Lung (tissue), 17 donors: ENCODE measurements at places on chromosomes 7 and 10. TPM values are rescaled to one million over a fixed set of nuclear protein-coding genes. Genes with fewer than 3 reads are reported as not detected.

DNA sequence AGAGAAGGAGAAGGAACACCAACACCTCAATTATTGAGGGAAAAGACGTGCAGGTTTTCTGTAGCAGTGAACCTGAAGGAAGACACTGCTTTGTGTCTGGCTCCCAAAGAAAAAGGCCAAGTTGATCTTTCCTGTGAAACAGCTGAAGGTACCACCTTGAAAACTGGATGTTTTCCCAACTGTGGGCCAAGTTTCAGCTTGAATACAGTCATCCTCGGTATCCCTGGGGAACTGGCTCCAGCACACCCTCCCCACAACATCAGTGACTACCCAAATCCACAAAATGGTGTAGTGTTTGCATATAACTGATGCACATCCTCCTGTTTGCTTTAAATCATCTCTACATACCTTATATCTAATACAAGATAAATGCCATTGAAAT, 297.0 kb upstream of the PITRM1 start:
- H3K4me1 ChIP-seq, result peaks cover 4% of the 10 kb centered on the region
- H3K27me3 ChIP-seq, result no peaks in the 10 kb centered on the region
- H3K4me3 ChIP-seq, result no peak overlapping the region
- DNase-seq, result no peak
- H3K36me3 ChIP-seq, result no peaks in the 10 kb centered on the region

DNA sequence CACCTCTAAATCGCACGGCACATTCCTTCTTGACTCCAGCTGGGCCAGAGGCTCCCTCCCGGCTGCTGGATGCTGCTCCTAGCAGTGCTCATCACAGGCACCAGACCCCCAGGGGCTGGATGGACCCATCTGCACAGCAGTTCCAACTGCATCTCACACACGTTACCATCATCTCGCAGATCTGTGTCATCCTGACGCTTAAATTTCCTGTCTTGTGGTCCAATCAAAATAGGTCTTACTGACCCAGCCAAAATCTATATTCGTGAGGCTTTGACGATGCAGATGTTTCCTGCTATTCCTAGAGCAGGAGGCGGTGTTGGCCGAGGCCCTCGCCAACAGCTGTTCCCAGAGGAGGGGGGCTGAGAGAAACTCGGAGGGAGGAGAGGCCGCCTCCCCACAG, 108.0 kb downstream of the MKI67 start:
- no peaks in the 10 kb centered on the region for H3K4me1 ChIP-seq
- H3K4me3 ChIP-seq, result no peak overlapping the region
- no peak overlapping the region for H3K27ac ChIP-seq
- peak; percentile 85 for DNase-seq
- no peaks in the 10 kb centered on the region for H3K27me3 ChIP-seq

DNA sequence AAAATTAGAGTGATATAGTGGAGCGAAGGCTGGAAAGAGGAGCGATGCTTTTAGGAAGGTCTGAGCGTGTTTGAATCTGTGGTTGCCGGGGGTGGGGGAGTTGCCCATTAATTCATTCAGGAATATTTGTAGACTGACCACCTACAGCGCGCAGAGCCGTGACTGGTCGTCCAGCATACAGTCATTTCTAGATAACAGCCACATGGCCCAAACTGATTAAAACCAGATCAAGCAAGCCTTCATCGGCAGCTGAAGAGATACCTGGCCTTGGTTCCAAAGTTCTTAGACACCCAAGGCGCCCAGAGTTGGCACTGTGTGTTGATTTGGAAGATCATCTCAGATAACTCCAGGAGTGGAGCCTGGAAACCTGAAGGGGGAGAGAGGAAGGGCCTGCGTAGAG, 1.7 kb downstream of the PROSER2 start:
- H3K4me3 ChIP-seq, result no peak overlapping the region
- no peaks in the 10 kb centered on the region for H3K36me3 ChIP-seq
- DNase-seq, result no peak
- H3K27ac ChIP-seq, result no peak overlapping the region
- no peaks in the 10 kb centered on the region for H3K27me3 ChIP-seq

Gene WIPF3
- total RNA-seq, result 2.8 TPM

DNA sequence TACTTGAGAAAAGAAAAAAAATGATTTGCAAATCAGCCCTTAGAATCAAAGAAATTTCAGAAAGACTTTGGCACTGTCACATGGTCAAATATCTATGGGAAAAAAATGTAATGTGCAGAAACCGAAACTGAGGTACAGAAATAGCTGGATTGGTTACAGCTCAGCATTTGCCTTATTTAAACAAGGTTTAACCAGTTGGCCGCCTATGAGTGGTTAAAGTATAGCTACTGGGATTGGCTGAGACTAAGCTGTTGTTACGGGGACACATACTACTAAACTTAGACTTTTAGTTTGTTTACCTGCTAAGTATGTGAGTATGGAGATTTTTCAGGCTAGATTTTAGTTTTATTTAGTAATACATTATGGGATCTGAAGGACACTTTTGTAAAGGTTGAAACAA, 38.6 kb downstream of the SFTPD start:
- no peak overlapping the region for H3K27ac ChIP-seq
- H3K4me1 ChIP-seq, result no peaks in the 10 kb centered on the region
- no peaks in the 10 kb centered on the region for H3K36me3 ChIP-seq
- H3K27me3 ChIP-seq, result no peaks in the 10 kb centered on the region

Gene SPOCK2
- total RNA-seq, result 103 TPM

- H3K36me3 ChIP-seq, result no peaks in the 10 kb centered on the region
- no peaks in the 10 kb centered on the region for H3K27me3 ChIP-seq
These were observed 23.4 kb downstream of the HYCC1 start for GRCh38 chr7:22990588-22990949.
